ENCODE measurements at places on chromosomes 16 and 17.

GRCh38 chr16:83901101-83901500, 2.2 kb downstream of the MLYCD start:
- DNase-seq, result no peak

DNA sequence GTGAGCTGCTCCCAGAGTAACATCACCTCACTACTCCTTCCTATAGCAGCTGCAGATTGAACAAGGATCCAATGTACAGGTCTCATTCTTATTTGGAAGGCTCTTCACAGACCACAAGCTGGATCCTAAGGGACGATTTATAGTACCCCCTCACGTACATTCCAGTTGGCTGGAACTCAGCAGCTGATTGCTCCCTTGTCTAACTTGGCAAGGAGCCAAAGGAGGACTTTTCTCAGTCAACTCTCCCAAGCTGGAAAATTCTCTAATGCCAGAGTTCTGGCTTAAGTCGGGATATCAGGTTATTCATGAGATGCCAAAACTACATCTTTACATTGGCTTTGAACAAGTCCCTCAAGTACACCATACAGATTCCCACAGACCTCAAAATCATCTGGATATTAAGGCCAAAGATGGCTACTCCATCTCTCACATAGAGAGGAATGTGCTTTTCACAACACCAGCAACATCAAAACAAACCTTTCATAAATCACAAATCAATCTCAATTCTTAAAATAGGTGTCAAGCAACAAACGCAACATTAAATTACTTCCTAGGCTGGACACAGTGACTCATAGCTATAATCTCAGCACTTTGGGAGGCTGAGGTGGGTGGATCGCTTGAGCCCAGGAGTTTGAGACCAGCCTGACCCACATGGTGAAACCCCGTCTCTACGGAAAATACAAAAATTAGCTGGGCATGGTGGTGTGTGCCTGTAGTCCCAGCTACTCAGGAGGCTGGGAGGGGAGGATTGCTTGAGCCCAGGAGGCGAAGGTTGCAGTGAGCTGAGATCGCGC, 39.3 kb downstream of the SMG6 start:
- DNase-seq, result no peak

- DNase-seq, result peak; percentile 18
Observed at GRCh38 chr17:65656390-65657250, 95.2 kb upstream of the AXIN2 start.

- DNase-seq, result no peak
Observed at GRCh38 chr17:60827943-60828342, 150.3 kb downstream of the BCAS3 start.

GRCh38 chr17:47982091-47982617, 11.2 kb downstream of the CDK5RAP3 start:
- no peak for DNase-seq

DNA sequence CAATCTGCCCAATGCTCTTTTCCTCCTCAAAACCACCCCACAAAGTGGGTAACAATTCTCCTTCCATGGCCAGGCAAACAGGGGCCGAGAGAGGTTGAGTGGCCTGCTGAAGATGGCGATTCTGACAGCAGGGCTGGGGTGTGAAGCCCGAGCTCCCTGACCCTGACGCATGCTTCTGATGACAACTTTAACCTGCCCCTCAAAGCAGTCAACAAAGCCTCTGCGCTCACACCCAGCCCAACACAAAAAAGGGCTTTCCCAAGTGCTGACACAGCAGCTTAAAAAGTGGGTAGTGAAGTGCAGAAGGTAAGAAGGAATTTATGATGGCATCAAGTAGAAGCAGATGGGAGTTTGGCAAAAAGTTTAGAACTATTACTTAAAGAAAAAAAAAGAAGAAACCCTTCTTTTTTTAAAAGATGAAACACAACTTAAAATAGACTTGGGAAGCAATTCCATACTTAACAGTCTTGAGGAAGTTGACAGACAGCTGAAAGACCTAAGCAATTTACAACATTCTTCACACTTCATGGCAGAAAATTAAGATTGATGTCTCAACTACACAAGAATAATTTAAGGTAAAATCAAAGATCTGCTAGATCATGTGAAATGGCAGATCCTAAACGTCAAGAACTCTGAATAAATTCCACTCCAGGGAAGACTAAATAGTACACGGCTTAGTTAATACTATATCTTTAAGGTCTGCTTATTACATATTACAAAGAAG, 133.9 kb downstream of the PARN start:
- no peak for DNase-seq

- DNase-seq, result no peak
Observed at GRCh38 chr16:4609200-4610010, 5.3 kb downstream of the UBALD1 start.

- DNase-seq, result no peak
Observed at GRCh38 chr16:58475091-58475619, 24.8 kb upstream of the NDRG4 start.

- DNase-seq, result no peak
Observed at GRCh38 chr16:30485818-30486436, 13.4 kb downstream of the ITGAL start.

GRCh38 chr17:30351735-30352134, 17.9 kb upstream of the TMIGD1 start:
- no peak for DNase-seq

DNA sequence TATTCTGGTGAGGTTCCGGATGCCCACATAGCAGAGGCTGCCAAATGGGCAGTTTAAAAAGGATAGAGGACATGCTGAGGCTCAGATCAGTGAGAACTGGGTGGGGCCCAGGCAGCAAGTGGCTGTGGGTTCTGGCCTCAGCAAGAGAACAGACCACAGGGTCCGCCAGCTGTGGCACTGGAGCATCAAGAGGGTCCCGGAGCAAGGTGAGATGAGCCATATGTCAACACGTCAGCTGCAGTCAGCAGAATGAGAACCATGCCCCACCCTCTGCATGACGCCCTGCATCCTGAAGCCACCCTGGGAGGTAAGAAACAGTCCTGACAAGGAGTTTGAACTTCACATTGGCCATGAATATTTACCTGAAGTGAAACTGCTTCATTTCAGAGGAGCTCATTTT, 20.1 kb upstream of the CCL5 start:
- no peak for DNase-seq

- no peak for DNase-seq
Observed at GRCh38 chr17:33218698-33219601, 74.1 kb downstream of the ASIC2 start.

DNA sequence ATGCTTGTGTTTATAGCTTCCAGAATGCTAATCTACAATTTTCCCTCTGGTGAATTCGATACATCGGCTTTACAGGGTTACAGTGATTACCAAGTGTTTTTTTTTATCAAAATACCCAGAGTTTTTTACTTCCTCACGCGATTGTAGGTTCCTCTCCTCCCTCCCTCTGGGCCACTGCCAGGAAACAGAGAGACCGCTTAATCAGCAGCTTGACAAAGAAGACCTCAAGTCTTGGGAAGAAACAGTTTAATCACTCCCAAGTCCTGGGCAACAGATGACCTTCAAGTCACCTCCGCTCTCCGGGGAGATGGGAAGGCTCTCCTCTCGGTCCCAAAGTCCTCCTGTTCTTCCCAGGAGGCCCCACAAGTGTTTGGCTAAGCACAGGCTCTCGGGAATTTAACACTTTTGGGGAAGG, 23.5 kb downstream of the SMTNL2 start:
- DNase-seq, result no peak

GRCh38 chr16:3583303-3584038, 6.3 kb upstream of the NLRC3 start:
- DNase-seq, result no peak

DNA sequence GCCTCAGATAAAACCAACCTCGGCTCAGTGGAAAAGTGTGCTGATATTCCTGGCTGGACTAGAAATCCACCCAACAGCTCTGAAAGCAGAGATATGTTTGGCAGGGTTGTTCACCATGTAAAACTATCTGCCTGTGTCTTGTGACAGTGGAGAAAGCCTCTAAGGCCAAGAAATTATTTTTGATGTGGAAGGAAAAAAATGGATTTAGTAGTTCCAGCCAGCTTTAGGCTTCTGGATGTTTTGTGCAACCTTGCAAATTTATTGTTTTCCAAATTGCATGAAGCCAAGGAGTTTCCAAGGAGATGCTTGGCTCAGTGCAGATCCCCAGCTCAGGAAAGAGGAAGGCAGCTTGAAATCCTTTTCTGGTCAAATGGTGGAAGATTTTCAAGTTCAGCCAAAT, 31.6 kb downstream of the TEKT5 start:
- DNase-seq, result no peak

GRCh38 chr16:66435896-66436295, 8.8 kb downstream of the BEAN1 start:
- no peak for DNase-seq

DNA sequence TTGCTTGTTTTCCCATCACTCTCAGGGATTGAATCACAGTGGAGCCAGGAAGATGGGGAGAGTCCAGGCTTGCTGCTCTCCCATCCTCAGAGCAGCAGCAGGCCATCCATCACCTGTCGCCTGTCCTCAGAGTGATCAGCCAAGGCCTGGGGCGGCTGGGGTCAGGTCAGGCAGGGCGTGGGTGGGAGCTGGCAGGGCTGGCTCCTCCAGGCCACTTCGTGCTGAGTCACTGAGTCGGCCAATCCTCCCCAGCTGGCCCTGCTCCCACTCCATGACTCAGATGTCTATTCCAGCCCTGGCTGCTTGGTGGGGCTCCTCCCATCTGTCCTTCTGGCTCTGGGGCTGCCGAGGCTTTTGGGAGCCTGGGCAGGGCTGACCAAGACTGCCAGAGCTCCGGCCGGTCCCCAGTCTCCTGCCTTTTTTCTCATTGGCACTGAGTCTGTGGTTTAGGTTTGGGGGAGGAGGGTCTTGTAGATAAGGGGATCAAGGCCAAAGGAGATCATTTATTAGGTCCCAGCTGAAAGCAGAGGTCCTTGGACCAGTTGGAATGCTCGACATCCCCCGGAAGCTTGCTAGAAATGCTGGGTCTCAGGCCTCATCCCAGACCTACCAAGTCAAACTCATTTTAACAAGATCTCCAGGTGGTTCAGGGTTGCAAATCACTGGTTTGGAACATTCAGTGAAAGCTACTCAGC, 72.7 kb downstream of the ABCC1 start:
- no peak for DNase-seq

GRCh38 chr16:68592466-68593337, 52.4 kb upstream of the CDH3 start:
- no peak for DNase-seq

DNA sequence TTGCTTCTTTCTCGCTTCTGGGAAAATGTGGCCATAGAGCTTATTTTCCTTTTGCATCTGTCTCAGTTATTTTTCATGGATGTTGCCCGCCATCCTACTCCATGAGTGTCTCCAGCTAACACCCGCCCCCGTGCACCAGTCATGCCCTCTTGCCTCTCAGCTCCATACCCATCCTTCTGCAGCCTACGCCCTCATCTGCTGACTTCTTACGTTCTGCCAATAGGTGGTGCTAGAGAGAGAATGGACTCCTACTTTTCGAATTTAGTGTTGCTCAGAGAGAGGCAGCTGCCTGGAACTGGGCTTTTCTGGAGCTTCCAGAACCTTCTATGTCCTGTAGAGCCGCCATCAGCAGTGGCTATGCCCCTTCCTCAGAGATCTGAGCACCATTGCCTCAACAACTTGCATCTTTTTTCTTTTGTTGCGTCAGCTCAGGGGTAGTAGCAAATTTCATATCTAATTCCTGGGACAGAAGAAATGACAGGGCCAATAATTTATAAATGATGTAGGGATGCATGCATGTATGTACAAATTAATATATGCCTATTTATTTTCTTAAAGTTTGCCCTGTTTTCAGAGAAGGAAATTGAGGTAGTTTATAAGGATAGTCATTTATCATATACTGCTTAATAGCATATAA, 119.7 kb upstream of the MYOCD start:
- no peak for DNase-seq

DNA sequence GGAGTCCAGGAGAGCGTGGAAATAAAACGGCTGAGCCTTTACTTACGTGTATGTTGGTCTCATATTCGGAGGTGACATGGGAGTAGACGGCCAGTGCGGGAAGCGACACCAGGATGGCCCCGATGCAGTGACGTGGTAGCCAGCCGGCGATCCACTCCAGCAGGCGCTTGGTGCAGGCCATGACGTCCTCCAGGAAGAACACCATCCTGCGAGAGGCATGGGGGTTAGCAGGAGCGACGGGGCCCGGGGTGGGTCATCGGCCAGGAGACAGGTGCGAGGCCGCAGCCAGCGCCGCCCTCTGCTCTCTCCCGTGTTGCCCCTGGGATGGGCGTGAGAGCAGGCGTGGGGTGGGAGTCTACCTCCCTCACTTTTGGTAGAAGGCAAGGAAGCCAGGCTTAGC, 98.6 kb upstream of the CREBBP start:
- DNase-seq, result no peak

- DNase-seq, result no peak
Observed at GRCh38 chr17:45895969-45896785, 1.8 kb downstream of the MAPT start.

- no peak for DNase-seq
Observed at GRCh38 chr17:83195330-83196023, 116.1 kb downstream of the METRNL start.

GRCh38 chr17:40139566-40140058, 725 bp upstream of the CASC3 start:
- DNase-seq, result no peak

GRCh38 chr16:56295739-56296527, 104.6 kb downstream of the GNAO1 start:
- no peak for DNase-seq

DNA sequence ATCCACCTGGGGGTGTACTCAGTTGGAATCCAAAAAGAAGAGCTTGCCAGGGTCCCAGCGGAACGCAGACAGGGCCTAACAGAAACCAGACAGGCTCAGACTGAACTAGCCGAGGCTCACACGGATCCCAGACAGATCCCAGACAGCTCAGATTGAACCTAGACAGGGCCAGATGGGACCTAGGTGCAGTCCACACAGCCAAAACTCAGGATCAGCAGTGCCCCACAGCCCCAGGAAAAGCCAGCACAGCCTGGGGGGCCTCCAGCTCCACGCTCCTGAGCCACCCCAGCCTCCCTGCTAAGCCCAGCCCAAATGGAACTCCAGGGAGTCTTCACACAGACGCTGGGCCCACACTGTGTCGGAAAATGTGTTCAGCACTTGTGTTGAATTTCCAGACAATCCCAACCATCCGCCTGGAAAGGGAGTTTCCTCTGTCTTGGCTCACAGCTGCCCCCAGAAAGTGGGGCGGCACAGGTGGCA, 7.5 kb downstream of the STX1B start:
- DNase-seq, result no peak

- DNase-seq, result no peak
Observed at GRCh38 chr17:75159196-75160031, 5.1 kb upstream of the JPT1 start.

GRCh38 chr17:37103231-37103630, 154.5 kb downstream of the AATF start:
- no peak for DNase-seq

- DNase-seq, result no peak
Observed at GRCh38 chr17:81471818-81472456, 40.7 kb downstream of the ACTG1 start.
